Stimulated activated CD8-positive, alpha-beta memory T cell treated with anti-CD3 and anti-CD28 coated beads, Interleukin-7, amount 100 ng/mL, for 48 hours (primary cell): ENCODE measurements at places on chromosomes 4 and X.

GRCh38 chr4:155602351-155603140 lies 64.1 kb upstream of the GUCY1A1 start:
- no peak for DNase-seq

- no peak for DNase-seq
Observed at GRCh38 chr4:21802406-21802805, 146.2 kb downstream of the KCNIP4 start.

GRCh38 chrX:108736509-108737479 lies at the start of gene IRS4:
TSS of gene IRS4 (minus strand) at chrX:108736563.
- DNase-seq, result no peak

GRCh38 chr4:42296196-42296595 lies 101.1 kb upstream of the SHISA3 start:
- no peak for DNase-seq

- no peak for DNase-seq
Observed at GRCh38 chrX:19799319-19800182, 87.8 kb downstream of the SH3KBP1 start.

- no peak for DNase-seq
Observed at GRCh38 chrX:64642482-64642881, 247.2 kb upstream of the MTMR8 start.

DNA sequence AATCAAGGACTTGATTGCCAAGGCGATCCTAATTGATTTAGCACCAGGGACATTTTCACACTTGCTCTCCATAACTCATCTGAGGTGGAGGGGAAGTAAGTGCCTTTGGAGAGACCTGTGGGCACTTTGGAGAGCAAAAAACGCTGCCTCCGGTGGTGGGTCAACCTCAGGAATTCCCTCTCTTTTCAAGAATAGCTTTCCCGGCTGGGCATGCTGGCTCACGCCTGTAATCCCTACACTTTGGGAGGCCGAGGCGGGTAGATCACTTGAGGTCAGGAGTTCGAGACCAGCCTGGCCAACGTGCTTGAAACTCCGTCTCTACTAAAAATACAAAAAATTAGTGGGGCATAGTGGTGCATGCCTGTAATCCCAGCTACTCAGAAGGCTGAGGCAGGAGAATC lies 49.2 kb downstream of the PRPS1 start:
- no peak for DNase-seq

- no peak for DNase-seq
Observed at GRCh38 chr4:2261853-2262144, at the start of gene MXD4. TSS of gene MXD4 (minus strand) at chr4:2262109. CDS start at chr4:2261980, 129 bp downstream.

DNA sequence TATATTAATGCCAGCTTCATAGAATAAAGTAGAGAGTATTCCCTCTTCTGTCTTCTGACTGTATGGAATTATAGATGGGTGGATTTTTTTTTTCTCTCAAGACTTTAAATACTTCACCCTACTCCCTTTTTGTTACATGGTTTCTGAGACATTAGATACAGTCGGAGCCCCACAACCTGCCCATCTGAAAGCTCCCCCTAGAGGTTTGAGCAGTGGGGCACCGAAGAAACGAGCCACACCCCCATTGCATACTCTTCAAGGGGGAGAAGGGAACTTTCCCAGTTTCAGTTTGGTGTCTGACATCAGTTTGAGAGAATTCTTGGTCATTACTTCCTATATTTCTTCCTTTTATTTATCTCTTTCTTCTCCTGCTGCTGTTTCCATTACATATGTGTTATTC lies 437.6 kb upstream of the AGA start:
- no peak for DNase-seq

DNA sequence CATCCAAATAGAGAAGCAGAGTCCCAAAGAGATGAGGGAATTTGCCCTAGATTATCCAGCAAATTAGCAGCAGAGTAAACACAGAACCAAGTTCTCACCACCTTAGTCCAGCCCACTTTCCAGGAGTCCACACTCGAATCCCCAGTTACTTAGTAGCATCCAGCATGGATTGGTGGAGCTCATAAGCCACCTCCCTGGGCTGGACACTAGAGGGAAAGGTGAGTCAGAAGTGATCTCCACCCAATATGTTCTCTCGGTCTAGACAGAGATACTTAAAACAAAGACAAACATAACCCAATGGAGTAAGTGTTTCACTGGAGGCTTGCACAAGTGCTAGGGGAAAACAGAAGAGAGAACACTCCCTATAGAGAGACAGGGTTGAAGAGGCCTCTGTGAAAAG lies 105.1 kb upstream of the CPEB2 start:
- DNase-seq, result no peak
